ENCODE measurements at places on chromosomes 1 and 21.

GRCh38 chr1:224609333-224609732, 6.8 kb upstream of the CNIH3 start:
- DNase-seq: no peak

GRCh38 chr1:6048179-6048867, 2.6 kb downstream of the KCNAB2 start:
- DNase-seq: no peak

DNA sequence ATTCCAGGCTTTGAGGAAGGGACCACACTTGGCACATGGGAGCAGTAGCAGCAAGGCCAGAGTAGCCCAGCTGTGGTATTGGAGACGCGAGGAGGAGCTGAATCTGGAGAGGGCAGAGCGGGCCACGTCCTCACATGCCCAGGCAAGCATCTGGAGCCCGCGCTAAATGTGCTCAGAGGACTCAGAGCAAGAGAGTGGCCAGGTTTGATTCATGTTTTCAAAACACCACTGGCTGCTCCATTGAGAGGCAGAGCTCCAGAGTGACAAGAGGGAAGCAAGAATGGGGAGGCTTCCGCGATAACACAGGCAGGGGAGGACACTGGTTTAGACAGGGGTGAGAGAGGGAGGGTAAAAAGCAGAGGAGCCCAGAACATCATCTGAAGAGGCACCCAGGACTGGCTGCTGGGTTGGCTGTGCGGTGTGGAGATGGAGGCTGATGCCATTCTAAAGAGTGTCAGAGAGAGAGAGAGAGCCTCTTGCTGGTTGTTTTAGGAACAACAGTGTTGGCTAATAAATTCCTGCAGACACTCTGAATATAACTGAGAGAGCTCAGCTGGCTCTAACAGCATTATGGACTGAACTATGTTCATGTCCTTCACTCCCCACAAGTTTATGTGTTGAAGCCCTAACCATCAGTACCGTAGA, 32.3 kb downstream of the RCAN1 start:
- DNase-seq: peak; percentile 76

- DNase-seq: no peak
Observed at GRCh38 chr1:145784409-145784808, 39.5 kb downstream of the RNF115 start.

- no peak for DNase-seq
Observed at GRCh38 chr1:97017895-97018294, 296.3 kb downstream of the PTBP2 start.

GRCh38 chr1:1110561-1110971, 5.3 kb downstream of the C1orf159 start:
- DNase-seq: no peak

DNA sequence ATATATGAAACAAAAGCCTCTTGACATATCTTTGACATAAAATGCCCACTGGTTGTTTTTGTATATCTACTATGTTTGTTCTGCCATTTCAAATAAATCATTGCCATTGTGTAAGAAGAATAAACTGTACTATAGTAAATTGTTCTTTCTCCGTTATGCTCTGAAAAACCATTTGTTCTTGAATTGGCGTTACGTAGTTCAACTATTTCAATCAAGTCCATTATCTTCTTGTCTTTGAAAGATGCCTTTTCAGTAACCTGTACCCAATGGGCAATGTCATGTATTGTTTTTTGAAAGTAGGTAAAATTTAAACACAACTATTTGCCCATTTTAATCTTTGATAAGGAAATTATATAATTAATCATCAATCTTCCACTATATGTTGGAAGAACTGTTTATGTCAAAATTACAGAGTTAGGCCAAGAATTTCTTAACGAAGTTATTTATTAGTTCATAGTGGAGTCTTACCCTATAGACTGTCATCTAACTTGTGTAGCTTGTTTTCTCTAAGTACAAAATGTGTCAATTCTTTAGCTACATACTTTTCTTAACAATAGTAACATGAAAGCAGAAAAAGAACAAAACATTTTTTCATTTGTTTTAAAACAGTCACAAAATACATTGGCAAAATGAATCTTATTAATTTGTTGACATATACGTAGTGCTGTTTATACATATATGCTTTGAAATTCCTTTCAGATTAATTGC, 294.8 kb downstream of the PTPRC start:
- no peak for DNase-seq

GRCh38 chr1:162970021-162970420, 99.1 kb upstream of the RGS4 start:
- no peak for DNase-seq

Measured in inflammatory macrophage treated with lipopolysaccharide for 4 hours (primary cell).